ENCODE measurements at places on chromosomes 12 and 14.
A peak's percentile ranks its signal among the peaks of the same experiment; 100 is the strongest.

- no peak for DNase-seq
These were observed 16.3 kb upstream of the YBX3 start for GRCh38 chr12:10739157-10740118.

DNA sequence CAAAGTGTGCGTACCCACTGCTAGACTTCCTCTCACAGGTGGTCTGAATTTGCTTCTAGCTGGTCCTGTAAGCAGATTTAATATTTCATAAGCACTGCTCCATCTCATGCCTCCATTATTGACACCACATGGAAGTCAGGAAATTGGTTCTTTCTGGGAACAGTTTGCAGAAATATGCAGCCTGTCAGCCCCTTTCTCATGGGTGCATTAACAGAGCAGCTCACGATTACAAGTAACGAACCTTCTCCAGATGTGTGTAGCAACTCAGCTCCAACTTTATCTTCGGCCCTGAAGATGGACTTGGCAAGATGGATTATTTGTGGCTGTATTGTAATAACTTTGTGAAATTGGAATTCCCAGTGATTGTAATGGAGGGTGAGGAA is 214.5 kb upstream of the DDHD1 start:
- DNase-seq, result no peak

- DNase-seq, result no peak
These were observed 127.6 kb downstream of the WIF1 start for GRCh38 chr12:64993461-64993860.

GRCh38 chr14:100841761-100842403 is 16.0 kb downstream of the MEG3 start:
- no peak for DNase-seq

GRCh38 chr12:70983692-70984091 is 63.2 kb upstream of the PTPRR start:
- DNase-seq, result no peak

DNA sequence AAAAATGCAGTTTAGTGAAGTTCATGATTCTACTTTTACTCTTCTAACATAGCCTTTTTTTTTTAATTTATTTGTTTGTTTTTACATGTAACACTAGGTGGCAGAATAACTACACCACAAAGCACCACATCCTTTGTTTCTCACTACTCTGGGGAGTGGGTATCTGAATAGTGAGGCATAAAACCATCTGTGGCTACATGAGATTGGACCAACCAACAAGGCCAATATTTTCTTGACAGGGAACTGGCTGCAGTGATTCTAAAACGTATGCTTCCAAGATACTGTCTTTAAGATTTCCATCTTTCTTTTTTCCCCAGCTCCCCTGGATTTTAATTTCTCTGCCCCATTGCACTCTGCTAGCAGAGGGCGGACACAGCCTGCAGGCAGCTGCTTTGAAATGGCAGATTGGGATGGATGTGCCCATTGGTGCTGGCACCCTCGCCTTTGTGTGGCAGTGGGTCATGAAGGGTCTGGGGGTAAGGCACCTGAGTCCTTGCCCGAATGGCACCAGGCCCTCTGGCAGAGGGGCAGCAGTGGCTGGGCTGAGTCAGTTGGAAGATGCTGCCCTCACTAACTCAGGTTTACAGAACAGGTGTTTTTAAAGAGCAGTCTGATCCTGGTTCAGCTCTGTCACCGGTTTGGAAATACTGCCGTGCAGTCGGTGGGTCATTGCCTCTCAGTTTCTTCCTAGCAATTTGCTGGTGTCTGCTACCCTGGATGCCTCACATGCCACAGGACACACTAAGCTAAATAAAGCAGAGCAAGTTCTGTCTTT is 429.1 kb downstream of the RAD51B start:
- DNase-seq, result no peak

GRCh38 chr12:79934281-79935020 is 446 bp downstream of the PPP1R12A start:
- peak; percentile 28 for DNase-seq

DNA sequence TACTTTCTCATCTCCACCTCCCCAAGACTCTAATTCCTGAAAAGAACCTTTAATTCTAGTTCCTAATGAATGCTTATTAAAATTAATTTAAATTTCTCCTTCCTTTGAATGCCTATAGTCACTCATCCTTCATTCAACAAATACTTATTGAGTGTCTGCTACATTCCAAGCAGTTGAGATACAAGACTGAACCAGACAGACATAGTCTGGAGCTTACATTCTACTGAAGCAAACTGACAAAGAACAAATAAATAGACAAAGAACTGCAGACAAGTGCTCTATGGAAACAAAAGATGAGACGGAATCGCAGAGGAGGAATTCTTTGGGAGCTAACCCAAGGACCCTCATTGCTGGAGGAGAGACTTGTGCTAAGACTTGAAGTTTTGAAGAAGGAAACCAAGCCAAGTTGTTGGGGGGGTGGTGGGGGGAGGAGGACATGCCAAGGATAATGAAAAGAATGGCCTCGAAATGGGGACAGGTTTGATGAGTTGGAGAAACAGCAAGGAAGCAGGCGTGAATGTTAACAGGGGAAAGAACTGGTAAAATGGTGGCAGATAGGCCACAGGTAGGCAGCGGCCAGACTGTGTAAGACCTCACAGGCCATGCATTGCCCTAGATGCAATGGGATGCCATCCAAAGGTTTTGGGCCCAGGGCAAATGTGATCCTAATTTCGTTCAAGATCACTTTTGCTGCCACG is 9.7 kb upstream of the TDG start:
- no peak for DNase-seq
